ENCODE measurements at places on chromosomes 5 and 9.

GRCh38 chr5:59674763-59675162 lies 218.8 kb downstream of the PDE4D start:
- no peak for DNase-seq

DNA sequence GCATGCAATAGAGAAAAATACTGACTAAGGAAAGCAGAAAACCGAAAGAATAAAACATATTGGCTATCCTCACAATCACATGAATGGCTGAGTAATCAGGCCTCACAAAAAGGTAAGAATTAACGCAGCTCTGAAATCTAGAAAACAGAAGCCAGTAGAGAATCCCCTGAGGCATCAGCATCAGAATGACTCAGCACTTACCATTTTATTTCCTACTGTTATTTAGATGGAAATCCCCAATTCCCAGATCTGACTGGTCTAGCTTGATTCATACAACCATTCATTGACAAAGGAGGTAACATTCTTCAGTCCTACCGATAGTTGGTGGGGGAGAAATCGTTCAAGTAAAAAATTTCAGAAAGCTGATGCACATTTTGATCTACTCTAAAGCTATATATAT lies 1408.4 kb upstream of the WWC1 start:
- DNase-seq, result no peak

- no peak for DNase-seq
These were observed 89.0 kb downstream of the RFX3 start for GRCh38 chr9:3436629-3437420.

- no peak for DNase-seq
These were observed 6.4 kb downstream of the B4GALT7 start for GRCh38 chr5:177606071-177607051.

GRCh38 chr5:95471487-95471886 lies 80.3 kb downstream of the FAM81B start:
- no peak for DNase-seq

DNA sequence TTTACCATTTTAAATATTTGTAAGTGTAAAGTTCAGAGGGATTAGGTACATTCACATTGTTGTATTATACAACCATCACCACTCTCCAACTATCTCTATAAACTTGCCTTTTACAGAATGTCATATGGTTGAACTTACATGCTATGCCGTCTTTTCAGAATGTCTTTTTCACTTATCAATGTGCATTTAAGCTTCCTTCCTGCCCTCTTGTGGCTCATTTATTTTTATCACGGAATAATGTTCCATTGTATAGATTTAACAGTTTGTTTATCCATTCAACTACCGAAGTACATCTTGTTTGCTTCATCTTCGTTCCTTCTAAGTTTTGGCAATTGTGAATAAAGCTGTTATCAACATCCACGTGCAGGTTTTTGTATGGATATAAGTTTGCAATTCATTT lies 133.3 kb upstream of the C6 start:
- no peak for DNase-seq

DNA sequence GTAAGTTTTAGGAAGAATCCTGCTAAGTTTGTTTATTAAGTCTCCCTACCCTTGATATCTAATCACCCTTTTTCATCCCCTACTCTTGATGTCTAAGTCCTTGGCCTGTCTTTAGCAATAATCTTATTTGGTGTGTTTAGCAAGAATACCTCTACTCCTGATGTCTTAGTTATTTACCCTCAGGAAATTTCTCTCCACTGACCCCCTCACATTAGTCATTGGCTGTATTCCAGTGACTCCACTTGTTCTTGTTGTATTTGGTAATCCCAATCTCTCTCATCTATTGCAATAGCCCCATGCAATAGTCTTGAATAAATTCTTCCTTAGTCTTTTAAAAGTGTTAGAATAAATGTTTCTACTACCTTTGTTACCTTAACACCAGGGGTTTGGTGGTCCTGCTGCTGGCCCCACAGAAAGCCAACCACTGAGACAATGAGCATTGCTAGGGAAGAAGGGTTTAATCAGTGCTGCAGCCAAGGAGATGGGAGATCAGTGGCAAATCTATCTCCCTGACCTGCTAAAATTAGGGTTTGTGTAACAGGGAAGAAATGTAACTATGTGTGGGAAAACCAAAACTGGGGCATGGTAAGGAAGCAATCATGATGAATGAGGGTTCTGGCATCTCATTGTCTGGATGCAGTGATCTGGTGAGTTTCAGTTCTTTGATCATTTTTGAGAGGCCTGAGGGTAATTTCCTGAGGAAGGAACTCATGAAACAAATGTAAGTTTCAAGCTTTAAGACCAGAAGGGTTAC lies 236.4 kb upstream of the DAB2 start:
- no peak for DNase-seq

DNA sequence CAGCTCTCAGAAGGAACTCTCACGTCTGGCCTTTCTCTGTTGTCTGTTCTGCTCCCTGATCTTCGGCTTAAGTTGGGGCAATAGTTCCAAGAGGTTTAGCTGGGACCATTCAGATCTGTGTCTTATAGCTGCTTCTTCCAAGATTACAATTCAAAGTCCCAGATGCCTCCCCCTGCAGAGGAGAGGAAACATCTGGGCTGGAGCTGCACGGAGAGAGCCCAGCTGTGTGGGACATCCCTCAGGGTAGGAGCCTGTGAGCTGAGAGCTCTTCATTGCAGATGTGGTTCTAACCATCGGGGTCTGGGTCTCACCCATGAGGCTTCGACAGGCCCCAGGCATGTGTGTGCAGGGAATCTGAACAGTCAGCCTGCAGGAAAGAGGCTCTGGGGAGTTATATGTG lies 9.0 kb upstream of the PHF19 start:
- no peak for DNase-seq

- no peak for DNase-seq
These were observed 23.3 kb upstream of the KIF12 start for GRCh38 chr9:114122136-114123027.

- no peak for DNase-seq
These were observed 2.0 kb upstream of the F2RL2 start for GRCh38 chr5:76625087-76625815.

DNA sequence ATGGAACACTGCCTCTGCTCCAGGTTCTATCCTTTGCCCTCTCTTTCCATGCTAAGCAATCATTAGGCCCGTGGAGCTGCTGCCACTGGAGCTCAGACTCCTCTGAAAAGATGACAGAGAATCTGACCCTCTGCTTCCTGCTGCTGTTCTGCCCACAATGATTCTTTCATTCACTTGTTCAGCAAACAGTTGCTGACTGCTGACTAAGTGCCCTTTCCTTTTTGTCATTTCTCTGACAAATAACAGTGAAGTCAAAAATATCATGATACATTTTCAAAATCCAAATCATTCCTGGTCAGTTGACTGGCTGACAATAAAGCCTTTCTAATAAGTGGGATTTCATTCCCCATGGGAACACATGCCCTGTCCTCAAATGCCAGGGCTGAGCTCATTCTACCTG lies 110.1 kb downstream of the SIL1 start:
- no peak for DNase-seq

GRCh38 chr5:147534172-147534951 lies 24.5 kb upstream of the DPYSL3 start:
- no peak for DNase-seq

GRCh38 chr9:14401911-14402310 lies 88.0 kb upstream of the NFIB start:
- no peak for DNase-seq

- DNase-seq, result no peak
These were observed 72.8 kb upstream of the PITX1 start for GRCh38 chr5:135106610-135107471.

GRCh38 chr9:36995927-36996705 lies 38.0 kb downstream of the PAX5 start:
- DNase-seq, result no peak

All from T1000 (cell line).